Colonic mucosa (tissue), 4 donors: ENCODE measurements at places on chromosomes 5 and 9.
A peak's percentile ranks its signal among the peaks of the same experiment; 100 is the strongest.

GRCh38 chr5:138936225-138936967 lies 61.3 kb upstream of the LRRTM2 start:
- no peak for DNase-seq

DNA sequence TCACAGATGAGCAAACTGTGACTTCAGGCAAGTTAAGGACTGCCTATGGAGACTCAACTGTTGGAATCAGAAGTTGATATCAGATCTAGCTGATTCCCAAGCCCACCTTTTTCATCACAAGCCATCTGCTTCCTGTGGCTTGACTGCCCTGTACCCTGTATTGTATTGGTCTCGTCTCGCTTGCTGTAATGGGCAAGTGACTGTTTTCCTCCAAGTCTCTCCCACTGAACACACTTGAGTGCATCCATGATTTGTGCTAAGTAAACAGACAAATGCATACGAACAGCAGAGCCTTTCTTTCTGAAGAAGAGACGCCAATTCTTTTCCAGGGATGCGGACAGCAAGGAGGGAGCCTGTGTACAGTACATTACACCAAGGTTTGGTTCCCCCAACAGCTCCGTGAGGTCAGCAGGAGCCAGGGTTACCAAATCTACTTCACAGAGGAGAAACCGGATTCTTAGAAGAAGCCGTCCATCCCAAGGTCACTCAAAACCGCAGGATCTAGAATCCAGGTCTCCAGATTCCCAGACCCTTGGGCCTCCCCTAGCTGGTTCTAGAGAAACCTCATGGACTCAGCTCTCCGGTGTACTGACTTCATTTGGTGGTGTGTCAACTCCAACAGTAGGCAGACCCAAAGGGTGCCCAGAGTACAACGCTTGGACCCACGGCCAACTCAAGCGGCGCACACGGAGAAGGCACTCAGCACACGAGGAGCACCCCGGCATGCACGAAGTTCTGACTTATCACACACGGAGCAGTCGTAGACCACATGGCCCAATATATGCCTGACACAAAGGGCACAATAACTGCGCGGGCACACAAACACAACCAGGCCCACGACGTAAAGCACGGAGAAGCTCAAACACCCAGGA lies 1.1 kb downstream of the BAG1 start:
- DNase-seq: no peak

DNA sequence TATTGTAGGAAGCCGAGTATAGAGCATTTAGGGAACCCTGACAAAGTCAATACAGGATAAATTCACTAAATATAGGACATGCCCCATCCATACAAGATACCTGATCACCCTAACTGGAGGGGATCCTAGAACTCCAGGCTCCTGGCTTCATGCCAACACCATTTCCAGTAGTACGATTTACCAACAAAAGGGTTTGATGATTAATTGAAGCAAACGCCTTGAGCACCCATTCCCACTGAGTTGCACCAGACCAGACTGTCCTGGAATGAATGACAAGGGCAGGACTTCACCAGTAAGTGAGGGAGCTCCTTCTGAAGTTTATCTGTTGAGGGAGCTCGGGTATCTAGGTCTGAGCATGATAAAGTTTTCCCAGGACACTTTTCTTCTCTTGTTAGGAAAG lies 327.2 kb upstream of the MSX2 start:
- no peak for DNase-seq

- DNase-seq: no peak
These were observed 821.2 kb downstream of the PTPRD start for GRCh38 chr9:9791611-9792010.

DNA sequence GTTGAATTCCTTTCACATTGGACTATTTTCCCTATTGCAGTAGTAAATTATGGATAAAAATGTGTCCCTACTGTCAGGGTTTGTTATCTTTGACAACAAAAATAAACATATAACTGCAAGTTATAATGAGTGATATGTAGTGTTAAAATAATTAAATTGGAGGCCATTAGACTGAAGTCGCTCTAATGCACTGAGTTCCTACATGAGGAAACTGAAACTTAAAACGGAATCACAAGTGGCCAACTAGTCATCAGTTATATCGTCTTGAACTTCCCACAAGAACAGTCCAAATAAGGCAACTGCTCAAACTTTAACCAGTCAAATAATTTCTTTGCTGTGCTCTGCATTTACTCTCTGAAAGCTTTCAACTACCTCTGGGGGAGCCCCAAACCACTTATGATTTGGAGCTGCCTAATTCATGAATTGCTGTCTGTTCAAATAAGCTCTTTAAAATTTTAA lies 2.1 kb upstream of the IFT74 start:
- no peak for DNase-seq

GRCh38 chr9:111678293-111678692 lies 16.9 kb downstream of the GNG10 start:
- no peak for DNase-seq

DNA sequence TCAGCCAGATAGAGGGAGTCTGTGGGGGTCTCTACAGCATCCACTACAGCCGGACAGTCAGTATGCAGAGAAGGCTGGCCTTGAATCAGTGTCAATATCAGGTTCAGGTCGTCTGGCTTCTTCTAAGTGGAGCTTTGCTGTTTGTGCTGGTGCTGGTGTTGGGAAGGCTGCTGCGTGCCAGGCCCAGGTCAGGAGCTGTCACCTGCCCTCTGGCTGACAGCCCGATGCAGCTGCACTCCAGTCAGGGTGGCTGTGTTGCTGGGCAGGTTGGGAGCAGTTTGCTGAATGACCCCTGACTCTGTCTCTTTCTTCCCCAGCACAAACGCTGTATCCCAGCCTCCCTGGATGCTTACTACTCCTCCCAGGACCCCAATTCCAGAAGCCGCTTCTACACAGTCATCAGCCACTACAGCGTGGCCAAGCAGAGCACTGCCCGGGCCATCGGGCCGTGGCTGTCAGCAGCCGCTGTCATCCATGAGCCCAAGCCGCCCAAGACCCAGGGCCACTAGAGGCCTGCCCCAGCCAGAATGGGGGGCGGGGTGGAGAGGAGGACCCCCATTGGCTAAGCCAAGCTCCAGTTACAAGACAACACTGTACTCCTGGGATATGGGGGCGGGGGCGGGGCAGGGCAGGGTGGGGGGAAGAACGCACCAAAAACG lies 61.6 kb downstream of the NSG2 start:
- DNase-seq: no peak

DNA sequence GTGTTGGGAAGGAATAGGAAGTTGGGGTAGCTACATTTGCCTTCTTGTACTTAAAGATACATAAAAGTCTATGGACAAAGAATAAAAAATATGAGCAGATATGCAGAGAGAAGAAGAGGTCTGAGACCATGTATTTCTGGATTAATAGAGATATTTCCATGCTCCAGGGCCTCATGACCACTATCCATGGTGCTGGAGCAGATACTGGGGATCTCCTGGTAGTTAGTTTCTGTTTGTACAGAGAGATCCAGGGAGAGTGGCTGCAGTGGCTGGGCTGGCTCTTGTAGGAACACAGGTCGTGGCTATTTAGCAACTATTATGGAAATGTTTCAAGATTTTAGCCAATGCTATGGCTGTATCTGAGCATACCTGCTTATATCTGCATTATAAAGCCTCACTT lies 184.2 kb upstream of the TMEM161B start:
- no peak for DNase-seq

DNA sequence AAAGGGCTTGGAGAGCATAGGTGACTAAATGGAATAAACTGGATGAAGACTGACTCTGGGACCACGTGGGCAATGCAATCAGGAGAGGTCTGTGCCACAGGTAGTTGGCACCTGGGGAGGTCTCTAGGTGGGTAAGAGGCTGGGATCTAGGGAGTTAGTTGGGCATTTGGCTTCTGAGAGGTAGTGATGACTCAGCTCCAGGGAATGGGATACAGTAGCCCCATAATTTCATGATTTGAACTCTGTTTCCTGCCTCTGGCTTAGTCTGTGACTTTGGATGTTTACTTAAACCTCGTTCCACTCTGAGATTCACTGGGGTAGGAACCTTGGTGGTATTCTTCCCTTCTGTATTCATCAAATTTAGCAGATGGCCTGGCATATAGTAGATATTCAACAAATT lies 240.8 kb downstream of the KIF4B start:
- no peak for DNase-seq

GRCh38 chr5:18507114-18507513 lies 872.9 kb downstream of the TAF11L14 start:
- no peak for DNase-seq

- DNase-seq: no peak
These were observed 87.5 kb upstream of the ERCC6L2 start for GRCh38 chr9:95788021-95788420.

- no peak for DNase-seq
These were observed 21.5 kb upstream of the GPBP1 start for GRCh38 chr5:57152316-57152715.

DNA sequence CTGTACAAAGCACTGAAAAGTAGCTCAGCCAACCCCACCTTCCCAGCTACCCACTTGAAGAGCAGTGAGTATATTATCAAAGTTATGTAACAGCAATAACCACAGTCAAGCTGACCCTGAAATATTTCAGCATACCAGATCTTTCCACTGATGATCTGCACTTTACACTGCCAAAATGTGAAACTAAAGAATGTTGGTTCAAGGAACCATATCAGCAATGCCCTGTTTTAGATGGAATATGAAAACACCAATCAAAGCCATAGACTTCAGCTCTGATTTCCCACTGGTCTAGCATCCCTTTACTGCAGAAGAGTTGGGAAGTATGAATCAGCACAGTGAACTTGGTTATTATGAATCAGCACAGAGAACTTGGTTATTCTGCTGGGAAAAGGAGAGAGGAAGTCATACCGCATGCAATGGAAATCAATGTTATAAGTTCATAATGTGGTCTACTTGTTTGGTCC lies 20.0 kb downstream of the CEMIP2 start:
- no peak for DNase-seq

DNA sequence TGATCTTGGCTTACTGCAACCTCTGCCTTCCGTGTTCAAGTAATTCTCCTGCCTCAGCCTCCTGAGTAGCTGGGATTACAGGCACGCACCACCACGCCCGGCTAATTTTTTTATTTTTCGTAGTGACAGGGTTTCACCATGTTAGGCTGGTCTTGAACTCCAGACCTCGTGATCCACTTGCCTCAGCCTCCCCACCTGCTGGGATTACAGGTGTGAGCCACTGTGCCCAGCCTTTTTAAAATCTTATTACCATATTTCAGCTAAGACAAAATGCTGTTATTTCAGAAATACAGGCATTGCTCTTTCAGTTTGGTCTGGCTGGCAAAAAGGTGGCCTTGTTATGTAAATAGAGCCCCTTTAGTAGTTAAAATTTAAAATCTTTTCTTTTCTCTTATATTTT lies 46.9 kb upstream of the GLDC start:
- no peak for DNase-seq

- no peak for DNase-seq
These were observed 54.3 kb downstream of the OTULIN start for GRCh38 chr5:14718778-14719177.

GRCh38 chr5:149857499-149857898 lies 87.1 kb downstream of the PDE6A start:
- peak; percentile 96 for DNase-seq

- no peak for DNase-seq
These were observed 550.7 kb upstream of the DAP start for GRCh38 chr5:11311731-11312130.

DNA sequence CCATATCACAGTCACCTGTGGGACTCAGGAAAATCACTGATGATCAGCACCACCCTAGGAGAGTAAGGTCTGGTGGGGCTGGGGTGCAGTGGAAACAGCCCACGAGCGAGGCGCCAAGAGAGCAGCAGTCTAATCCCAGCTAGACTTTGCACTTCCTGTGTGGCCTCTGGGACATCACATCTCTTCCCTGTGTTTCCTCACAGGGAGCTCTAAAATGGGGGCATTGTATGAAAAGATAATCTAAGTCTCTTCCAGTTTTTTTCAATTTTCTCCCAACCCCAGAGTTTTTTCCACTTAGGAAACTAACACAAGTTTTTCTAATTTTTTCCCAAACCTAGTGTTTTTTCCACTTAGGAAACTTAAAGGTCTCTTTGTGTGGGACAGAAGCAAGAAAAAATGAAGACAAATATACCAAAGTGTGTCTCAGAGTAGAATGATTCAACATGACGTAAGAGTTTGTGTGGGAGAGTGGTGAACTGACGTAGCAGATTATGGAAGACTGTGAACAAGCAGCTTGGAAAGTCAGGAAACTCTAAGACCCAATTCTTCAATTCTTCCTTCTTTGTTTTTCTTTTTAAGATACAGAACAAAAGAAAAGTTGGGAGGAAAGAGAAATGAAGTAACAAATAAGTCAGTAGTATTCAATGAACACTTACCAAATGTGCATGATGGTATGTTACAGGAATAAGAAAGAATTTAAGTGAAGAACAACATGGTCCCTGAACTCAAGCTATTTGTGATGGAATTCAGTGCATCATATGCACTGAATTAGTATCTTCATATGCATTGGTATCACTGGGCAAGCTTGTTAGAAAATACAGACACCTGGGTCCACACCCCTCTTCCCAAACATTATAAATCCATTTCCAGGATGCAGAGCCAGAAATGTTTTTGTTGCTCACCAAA lies 51.3 kb downstream of the LHFPL2 start:
- no peak for DNase-seq

DNA sequence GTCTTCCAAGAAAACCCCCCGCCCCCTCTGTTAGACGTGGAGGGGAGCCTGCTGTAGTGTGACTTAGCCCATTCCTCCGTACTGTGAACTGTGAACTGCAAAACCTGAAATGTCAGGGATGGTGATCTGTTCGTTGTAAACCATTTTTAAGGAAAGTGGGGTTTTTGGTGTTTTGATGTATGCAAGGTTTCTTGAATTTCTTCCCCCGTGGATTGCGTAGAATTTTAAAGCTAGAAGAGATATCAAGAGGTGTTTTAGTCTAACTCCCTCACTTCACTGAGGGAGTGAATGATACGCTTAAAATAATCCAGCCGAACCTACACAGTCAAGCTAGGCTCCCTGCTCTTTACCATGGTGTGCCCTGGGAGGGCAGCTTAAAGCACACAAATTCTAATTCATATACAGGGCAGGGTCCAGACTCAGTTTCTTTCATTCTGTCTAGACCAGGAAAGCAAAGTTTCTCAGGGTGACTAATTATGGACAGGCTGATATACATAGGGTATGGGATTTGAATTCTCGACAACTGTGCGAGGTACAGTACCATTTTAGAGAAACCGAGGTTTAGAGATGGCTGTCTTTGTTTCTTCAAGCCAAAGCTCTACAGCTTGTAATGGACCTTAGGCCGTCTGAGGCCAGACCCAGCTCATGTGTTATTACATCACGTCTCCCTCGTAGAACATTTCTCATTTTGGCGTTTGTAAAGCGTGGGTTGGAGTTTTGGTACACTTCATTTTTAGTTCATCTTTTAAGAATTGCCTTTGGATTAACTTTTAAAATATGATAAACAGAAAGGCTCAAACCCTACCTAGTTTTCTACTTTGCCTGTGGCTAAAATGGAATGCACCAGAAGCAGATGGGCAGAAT lies 2.7 kb downstream of the PTGER4 start:
- peak; percentile 36 for DNase-seq

DNA sequence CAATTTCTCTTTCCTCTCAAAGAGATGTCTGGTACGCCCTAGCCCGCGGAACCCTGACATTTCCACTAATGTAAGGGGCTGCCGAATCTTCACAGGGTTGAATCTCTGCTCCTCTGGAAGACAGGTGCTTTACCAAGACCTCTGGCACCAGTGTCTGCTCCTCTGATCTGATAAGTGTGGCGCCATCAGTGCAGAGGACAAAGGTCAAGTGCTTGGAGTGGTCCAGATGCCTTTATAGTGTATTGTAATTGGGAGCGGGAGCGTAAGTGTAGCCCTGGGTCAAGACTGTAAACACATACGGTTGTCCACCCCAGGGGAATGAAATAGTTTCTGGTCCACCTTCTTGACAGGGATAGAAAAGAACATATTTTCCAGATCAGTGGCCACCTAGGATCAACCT lies 17.7 kb downstream of the ADAMTSL2 start:
- no peak for DNase-seq

- DNase-seq: no peak
These were observed 52.2 kb downstream of the MLLT3 start for GRCh38 chr9:20570087-20570486.
